Activated naive CD8-positive, alpha-beta T cell treated with anti-CD3 and anti-CD28 coated beads, Interleukin-2, amount 10 ng/mL, durations not matched to agents 7 days and 5 days (primary cell): ENCODE measurements at places on chromosomes 4 and X.

DNA sequence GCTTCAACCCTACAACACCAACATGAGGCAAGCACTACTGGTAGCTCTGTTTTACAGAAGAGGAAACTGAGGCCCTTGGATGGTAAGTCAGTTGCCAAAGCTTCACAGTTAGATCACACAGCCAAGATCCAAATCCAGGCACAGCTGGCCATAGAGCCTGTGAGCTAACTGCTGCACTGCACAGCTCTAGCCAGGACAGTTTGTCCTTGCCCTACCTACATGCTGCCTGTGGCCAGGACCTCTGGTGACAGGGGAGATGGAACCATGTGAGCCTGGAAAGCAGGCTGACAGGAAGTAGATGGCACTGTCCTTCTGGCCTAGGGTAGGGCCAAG lies 257.8 kb downstream of the FBXW7 start:
- DNase-seq = no peak

- no peak for DNase-seq
Observed at GRCh38 chr4:82710197-82710929, 88.2 kb downstream of the SCD5 start.

DNA sequence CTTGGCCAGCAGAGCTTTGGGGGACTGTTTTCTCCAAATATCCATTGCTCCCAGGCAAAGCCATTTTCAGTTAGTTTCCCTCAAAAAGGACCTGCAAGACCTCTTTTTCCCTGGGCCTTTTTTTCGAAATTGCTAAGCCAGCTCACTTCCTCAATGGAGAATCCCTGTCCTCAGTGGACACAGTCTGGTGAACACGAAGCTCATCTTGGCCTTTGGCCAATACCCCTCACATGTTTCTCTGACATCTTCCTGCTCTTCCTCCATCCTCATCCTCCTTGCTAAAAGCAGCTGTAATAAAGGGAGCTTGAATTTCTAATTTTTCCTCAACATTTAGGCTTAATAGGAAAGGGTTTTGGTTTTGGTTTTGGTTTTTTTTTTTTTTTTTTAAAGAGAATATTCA lies 17.6 kb upstream of the PRPS1 start:
- no peak for DNase-seq

DNA sequence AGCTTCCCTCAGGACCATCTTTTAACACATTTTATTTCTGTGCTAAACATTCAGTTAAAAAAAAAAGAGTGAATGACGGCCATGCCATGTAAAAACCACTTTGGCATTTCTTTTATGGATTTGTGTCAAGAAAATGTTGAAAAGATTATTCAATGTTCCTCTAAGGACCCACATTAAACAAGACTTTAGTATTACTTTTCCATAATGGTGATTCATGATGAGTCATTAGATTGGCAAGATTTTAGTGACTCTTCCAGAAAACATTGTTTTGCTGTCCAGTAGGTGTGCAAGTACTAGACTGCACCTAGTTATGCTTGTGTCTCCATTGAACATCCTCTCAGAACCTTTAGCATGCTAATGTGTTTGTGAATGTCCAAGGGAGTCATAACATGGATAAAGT lies 748.6 kb downstream of the STPG2 start:
- no peak for DNase-seq

DNA sequence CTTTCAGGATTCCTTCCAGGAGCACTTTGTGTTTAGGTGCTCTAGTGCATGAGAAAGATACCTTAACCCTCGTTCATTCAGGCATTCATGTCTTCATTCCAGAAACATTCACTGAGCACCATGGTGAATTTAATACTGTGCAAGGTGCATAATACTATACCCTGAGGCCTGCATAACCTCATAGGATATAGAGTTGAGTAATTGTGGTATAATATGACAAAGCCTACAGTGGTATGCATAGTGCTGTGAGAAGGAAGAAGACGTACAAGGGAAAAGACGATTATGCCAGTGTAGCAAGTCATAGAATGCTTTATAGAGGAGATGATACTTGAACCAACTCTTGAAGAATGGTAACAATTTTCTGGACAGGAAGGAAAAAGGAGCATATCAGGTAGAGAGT lies 34.3 kb downstream of the MTM1 start:
- DNase-seq = no peak
